ENCODE measurements at places on chromosomes 4 and X. TPM values are rescaled to one million over a fixed set of nuclear protein-coding genes. Genes with fewer than 3 reads are reported as not detected.

- no peak for DNase-seq
Observed at GRCh38 chr4:110055158-110055768, 142.6 kb downstream of the EGF start.

DNA sequence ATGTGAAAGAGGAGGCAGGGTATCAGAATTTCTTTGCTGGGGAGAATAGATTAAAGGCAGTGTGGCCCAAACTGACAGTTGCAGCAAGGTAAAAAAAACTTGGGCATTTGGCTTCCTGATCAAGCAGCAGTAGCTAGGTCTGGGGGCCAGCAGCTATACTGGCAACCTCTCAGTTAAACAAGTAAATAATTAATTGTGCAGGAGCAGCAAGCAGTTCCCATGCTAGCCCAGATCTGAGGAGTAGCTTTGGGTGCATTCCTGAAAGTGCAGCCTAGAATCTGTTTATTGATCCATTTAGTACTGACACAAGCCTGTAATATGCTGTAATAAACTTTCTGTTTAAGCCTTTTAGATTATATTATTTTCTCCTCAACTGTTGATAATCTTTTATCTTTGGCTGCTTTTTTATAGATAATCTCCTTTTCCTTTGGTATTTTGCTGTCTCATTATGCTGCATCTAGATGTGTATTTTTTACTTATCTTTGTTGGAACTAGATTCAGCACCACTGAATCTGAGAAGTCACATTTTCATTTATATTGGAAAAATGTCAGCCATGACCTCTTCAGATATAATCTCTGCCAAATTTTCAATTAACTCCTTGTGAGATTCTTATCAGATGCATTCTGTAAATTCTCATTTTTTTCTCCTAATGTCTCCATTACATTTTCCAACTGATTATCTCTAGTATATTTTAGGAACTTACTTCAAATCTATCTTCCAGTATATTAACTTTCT lies 276.3 kb downstream of the STPG2 start:
- no peak for DNase-seq

GRCh38 chr4:24244663-24245490 lies 339.5 kb downstream of the DHX15 start:
- DNase-seq, result no peak

DNA sequence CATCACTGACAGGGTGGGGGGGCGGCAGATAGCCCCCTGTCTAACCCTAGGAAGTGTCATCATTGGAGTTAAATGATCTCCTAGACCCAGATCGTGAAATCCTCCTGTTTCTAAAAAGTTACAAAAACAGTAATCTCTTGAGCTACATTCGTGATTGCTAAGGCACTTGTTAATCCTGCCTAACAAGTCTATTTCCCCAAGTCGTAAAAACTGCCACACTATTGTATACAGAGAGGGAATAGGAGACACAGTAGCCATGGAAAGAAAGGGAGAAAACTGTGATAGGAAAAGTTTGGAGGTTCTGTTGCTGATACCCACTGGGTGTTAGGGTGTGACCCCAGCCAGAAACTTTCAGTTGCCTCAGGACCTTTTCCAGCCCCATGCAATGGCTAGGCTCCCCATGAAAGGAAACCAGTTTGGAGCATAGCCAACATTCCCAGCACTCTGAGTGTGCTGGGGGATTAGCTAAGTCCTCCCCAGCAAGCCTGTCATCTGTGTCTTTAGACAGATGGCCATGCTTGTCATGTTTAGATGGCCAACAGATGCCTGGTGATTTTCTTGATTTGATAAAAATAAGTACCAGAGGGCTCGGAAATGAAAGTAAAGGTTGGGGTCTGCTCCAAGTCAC lies 63.3 kb upstream of the ANXA10 start:
- DNase-seq, result no peak

CD38 gene
- 3.4 TPM for total RNA-seq

ZXDA gene
- 8.8 TPM for total RNA-seq

NAA15 gene
- total RNA-seq, result 41.9 TPM

- no peak for DNase-seq
Observed at GRCh38 chrX:30941898-30942297, 52.8 kb upstream of the TAB3 start.

DNA sequence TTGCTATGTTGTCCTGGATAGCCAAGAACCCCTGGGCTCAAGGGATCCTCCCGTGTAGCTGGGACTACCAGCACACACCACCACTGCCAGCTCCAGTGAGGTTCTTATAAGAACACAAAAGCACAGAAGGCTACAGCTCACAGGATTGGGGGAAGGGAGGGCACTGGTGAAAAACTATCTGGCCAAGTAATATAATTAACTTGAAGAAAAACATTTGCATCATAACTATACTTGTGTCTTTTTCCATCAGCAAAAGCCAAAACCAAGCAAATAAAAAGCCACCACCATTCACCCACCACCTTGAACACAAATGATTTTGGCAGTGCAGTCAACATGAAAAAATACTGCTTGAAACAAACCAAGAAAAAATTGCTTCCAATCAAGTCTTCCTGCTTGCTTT lies 188.2 kb downstream of the MAML3 start:
- DNase-seq, result no peak

- no peak for DNase-seq
Observed at GRCh38 chrX:6169407-6169806, 59.3 kb downstream of the NLGN4X start.

- DNase-seq, result no peak
Observed at GRCh38 chr4:101972791-101973190, 182.3 kb downstream of the BANK1 start.

DDX53 gene
- not detected for total RNA-seq

PFKFB1 gene
- total RNA-seq, result 2.2 TPM

ADGRL3 gene
- total RNA-seq, result 45.9 TPM

ATP10D gene
- total RNA-seq, result 35.9 TPM

CXCL10 gene
- total RNA-seq, result 5.0 TPM

GRCh38 chrX:155893521-155893920 lies 12.4 kb downstream of the VAMP7 start:
- DNase-seq, result no peak

DNA sequence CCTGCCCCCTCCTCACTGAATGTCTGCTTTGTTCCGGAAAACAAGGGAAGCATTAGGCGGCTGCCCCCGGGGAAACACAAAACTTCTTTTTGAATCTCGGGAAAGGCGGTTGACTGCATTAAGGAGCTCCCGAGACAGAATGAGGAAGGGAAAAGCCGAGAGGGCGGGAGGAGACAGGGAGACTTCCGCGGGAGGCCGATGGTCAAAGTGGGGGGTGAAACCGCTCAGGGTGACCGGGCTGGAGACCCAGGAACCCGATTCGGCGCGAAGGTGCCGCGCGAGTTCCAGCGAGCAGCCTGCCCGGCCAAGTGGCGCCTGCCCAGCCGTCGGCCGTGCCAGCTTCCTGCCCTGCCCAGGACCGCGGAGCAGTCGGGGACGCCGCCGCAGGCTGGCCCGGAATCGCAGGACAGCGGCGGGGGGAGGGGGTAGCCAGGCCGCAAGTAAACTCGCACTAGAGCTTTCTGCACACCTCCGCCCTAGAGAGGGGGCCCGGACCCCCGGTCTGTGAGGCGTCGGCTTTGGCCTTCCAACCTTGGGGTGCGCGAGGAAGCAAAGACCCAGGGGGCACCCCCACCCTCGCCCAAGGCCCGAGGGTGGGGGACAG lies 55.1 kb upstream of the BCOR start:
- DNase-seq, result no peak

- no peak for DNase-seq
Observed at GRCh38 chr4:147739239-147739823, 7.4 kb downstream of the ARHGAP10 start.

- no peak for DNase-seq
Observed at GRCh38 chrX:22397566-22397965, 124.9 kb downstream of the CBLL2 start.

HPRT1 gene
- total RNA-seq, result 16.2 TPM

GRCh38 chr4:182924497-182924896 lies 7.3 kb upstream of the DCTD start:
- no peak for DNase-seq

SUPT20HL1 gene
- total RNA-seq, result not detected

RHOXF1 gene
- 0.67 TPM for total RNA-seq

CAPN6 gene
- total RNA-seq, result 7.1 TPM

GRCh38 chr4:32216502-32216901 lies 1496.3 kb downstream of the PCDH7 start:
- DNase-seq, result no peak

GRCh38 chr4:98828801-98829200 lies 100.1 kb downstream of the EIF4E start:
- DNase-seq, result no peak

GRCh38 chr4:73762409-73762808 lies 22.0 kb downstream of the CXCL8 start:
- no peak for DNase-seq

ARX gene
- not detected for total RNA-seq

DNA sequence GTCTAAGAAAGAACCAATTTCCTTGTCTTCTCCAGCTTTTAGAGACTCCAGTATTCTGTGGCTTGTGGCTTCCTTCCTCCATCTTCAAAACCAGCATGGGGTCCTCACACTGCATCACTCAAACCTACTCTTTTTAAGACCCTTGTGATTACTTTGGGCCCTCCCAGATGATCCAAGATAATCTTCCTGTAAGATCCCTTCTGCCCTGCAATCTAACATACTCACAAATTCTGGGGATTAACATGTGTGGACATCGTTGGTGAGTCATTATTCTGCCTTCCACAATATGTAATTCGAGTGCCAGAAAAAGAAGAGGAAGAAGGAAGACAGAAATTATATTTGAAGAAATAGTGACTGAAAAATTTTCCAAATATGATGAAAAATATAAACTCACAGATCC lies 47.9 kb downstream of the BEND4 start:
- DNase-seq, result no peak

- no peak for DNase-seq
Observed at GRCh38 chrX:19303256-19303880, 40.4 kb upstream of the PDHA1 start.

VSIG4 gene
- total RNA-seq, result 31.8 TPM

DNA sequence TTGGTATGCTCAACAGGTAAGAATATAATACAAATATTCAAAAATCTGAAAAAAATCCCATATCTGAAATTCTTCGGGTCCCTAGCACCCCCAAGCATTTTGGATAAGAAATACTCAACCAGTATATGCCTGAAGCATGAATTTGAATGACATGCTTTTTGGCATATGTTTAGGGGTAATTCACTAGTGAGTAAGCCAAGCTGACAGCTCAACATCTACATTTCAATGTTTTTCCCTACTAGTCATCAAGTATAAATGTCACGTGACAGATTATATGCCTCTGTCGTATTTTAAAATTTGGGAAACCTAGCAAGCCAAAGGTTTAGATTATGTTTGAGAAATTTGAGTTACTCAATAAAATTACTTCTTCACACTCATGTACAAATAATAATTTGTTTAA lies 125.1 kb downstream of the FGF16 start:
- no peak for DNase-seq

FSTL5 gene
- 12.3 TPM for total RNA-seq

RNF4 gene
- total RNA-seq, result 44.5 TPM

- DNase-seq, result no peak
Observed at GRCh38 chrX:73446831-73447230, at the start of gene CDX4. Gene CDX4 (plus strand): TSS chrX:73447053. CDS start chrX:73447254, 201 bp downstream.

CXCL3 gene
- total RNA-seq, result 6.9 TPM

- DNase-seq, result no peak
Observed at GRCh38 chr4:147741190-147741788, 9.4 kb downstream of the ARHGAP10 start.

DNA sequence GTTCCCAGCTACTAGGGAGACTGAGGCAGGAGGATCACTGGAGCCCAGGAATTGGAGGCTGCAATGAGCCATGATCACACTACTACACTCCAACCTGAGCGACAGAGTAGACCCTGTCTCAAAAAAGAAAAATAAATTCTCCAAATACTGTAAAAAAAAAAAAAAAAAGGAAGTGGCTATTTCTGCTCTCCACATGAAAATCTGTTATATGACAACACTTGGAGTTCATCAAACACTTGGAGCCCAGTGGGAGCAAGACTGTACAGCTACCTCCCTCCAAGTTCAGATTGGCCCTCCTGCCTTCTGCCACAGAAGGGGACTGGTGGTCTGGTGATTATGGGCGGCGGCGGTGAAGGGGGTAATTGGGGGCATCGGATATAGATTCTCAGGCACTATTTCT lies 9.0 kb upstream of the CLDN34 start:
- DNase-seq, result no peak

Measured in sciatic nerve (tissue), 2 donors.